ENCODE measurements at places on chromosomes 3 and 15.

GRCh38 chr15:73709241-73709640 lies 25.1 kb downstream of the CD276 start:
- no peak for DNase-seq

DNA sequence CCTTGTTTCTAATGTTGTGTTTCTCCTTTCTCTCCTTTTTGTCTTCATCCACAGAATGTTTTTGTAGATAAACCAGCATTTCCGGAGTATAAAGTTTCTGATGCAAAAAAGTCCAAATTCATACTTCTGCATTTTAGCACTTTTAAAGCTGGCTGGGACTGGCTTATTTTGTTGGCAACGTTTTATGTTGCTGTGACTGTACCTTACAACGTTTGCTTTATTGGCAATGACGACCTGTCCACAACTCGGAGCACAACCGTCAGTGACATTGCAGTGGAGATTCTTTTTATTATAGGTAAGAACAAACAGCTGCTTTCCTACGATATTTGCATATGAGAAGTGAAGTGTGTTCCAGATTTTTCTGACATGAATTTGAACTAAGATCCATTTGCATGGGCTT lies 199.4 kb downstream of the KCNH8 start:
- DNase-seq: peak; percentile 69

DNA sequence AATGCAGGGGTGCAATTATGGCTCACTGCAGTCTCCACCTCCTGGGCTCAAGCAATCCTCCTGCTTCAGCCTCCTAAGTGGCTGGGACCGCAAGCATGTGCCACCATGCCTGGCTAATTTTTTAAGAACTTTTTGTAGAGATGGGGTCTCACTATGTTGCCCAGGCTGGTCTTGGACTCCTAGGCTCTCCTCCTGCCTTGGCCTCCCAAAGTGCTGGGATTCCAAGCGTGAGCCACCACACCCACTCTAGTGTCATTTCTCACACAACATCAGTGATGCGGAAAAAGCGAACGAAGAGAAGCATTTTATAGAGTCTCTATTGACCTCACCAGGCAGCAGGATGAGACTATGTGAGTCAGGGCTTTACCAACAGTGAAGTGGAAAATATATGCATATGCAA lies 137.7 kb downstream of the PLD1 start:
- no peak for DNase-seq

DNA sequence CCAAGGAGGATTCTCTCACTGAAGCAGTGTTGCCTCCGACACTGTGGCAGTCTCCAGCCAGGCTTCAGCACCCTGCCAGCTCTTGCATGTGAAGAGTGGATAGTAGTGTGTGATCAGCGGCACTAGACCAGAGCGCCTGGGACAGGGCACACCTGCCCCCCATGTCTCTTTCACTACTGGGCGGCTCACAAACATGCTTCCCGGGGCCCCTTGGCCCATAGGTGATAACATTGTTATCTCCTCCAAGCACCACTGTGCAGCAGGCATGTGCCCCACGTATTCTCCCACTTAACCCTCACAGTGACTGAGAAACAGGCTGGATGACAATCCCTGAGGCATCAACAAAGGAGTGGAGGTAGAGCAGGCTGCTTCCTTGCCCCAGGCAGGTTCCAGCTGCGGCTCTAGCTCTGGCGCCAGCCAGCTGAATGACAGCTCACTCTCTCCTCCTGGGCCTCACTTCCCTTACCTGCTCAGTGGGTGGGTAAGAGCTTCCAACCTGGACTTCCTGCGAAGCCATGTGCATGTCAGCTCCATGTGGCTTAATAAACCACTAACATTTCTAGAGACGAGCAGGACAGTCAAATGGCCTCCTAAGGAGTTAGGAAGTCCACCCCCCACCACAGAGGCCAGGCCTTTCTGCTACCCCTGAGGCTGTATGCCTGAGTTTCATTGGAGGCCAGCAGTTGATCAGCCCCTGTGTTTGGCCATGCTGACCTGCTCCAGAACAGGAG lies 37.8 kb downstream of the KLF13 start:
- DNase-seq: peak; percentile 54

- no peak for DNase-seq
Observed at GRCh38 chr15:66680502-66680901, 21.5 kb upstream of the SMAD6 start.

DNA sequence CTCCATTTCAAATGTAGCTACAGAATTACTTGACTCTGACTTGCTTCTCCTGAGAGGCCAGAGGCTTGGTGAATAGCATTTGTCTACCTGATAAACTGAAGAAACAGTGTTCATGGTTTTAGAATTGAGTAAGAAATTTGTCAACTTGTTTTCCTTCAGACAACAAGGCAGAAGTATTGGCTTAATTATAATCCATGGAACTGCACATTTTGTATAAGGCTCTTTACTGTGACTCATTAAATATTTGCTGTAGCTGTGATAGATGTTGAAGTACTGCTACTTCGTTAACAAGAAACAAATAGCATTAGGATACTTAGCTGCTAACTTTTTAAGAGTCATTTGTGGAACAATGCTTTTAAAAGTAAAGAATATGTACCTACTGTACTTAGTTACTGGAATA lies 4.6 kb downstream of the UNC13C start:
- no peak for DNase-seq

DNA sequence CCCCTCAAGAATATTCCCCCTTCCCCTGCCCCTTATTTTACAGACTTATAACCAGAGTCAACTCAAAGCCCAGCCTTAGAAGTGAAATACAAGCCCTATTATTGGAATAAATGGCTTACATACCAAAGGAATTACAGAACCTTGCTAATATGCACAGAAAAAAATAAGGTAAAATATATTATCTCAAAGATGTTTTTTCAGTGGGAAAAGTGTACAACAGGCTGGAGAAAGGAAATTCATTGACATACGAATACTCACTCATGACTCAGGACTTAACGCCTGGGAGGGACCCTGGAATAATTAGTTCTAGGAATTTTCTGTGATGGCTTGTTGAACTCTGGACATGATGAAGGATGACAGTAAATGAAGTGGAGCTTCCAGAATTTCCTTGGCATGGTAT lies 27.0 kb downstream of the ARL14 start:
- no peak for DNase-seq

GRCh38 chr3:55362210-55362960 lies 124.7 kb downstream of the WNT5A start:
- no peak for DNase-seq

DNA sequence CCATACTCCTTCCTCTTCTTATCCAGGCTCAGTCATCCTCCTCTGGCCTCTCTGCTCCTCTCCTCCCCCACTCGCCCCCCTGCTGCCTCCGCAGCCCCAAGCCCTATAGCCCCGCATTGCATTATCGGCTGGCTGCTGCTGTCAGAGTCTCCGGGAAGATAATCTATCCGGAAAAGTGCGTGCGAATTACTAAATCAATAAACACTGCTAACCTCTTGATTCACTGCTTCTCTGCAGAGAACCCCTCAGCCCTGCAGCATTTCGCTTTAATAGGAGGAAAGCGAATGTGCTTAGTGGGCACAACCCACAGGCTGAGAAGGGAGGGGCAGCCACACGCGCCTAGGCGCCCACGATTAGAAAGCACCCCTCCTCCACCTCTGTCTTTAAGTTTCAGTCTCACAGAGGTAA lies 167.6 kb downstream of the ABHD5 start:
- no peak for DNase-seq

GRCh38 chr15:43903864-43904290 lies 77.1 kb downstream of the WDR76 start:
- peak; percentile 53 for DNase-seq

DNA sequence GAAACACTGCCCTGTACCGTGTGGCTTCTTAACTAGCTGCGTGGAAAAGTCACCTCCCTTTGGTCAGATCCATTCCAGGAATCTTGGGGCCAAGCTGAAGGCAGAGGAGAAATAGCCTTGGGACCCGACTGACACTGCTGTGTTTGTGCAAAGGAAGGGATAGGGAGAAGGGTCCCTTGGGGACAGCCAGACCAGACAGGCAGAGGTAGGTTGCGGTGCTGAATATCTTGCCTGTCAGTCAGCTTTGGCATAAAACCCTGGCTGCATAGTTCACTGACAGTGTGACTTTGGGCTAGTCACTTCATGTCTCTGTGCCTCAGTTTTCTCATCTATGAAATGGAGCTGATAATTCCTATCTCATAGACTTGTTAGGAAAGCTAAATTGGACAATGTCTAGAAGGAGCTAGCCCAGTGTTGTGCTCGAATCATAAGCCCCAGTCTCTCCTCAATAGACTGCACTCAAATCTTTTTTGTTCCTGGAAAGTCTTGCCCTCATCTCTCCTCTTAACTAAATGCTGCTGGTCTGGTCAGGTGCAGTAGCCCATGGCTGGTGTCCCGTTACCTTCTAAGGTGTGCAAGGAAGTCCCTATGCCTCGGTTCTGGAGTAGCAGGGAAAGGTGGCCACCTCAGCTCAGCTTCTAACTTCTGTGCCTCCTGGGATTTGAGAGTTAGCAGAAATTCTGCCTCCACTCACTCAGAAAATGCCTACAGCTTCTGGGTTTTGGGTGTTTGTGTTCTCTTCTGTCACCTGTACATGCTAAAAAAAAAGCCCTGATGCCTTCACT lies 25.8 kb downstream of the FGD5 start:
- DNase-seq: no peak

- DNase-seq: no peak
Observed at GRCh38 chr15:30984118-30984517, 7.3 kb downstream of the MTMR10 start.

- DNase-seq: peak; percentile 74
Observed at GRCh38 chr3:66138336-66139313, 82.2 kb upstream of the SLC25A26 start.

- no peak for DNase-seq
Observed at GRCh38 chr3:33543601-33544000, 103.4 kb upstream of the UBP1 start.

GRCh38 chr15:66703540-66703941 lies 1.5 kb downstream of the SMAD6 start:
- DNase-seq: no peak

- DNase-seq: no peak
Observed at GRCh38 chr15:63344731-63345390, 36.8 kb downstream of the CA12 start.

DNA sequence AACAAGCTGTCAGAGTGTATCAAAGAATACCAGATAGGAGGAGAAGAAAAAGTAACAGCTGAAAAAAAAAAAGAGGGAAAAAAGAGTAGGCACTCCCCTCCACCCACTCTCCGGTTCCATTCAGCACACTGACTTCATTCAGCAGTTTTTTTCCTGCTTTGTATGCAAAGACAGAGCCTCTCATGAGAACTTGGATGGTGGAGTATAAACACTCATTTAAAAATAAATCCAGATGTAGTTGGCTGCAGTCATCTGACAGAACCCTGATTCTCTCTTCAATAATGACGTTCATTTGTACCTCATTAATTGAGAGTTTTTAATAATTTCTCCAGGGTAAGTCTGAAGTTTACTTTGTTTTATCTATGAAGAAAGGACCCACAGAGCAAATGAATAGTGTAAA lies 81.0 kb downstream of the TMEM108 start:
- no peak for DNase-seq

DNA sequence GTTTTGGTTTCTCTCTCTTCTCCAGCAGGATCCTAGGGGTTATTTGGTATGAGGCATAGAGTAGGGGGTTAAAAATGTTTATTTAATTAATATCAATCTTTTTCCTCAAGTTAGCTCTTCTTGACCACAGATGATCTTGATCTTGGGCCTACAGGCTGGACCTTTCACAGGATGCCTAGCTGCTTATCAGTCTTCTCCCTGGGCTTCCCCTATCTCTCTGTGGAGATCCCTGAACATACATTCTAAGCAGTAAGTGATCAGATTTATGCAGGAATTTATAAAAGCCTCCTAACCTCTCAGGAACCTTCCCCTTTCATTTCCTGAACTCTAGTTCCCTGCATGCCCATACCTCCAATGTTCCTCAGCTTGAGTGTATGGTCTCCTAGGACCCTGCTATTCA lies 428.3 kb downstream of the TBC1D5 start:
- DNase-seq: no peak

DNA sequence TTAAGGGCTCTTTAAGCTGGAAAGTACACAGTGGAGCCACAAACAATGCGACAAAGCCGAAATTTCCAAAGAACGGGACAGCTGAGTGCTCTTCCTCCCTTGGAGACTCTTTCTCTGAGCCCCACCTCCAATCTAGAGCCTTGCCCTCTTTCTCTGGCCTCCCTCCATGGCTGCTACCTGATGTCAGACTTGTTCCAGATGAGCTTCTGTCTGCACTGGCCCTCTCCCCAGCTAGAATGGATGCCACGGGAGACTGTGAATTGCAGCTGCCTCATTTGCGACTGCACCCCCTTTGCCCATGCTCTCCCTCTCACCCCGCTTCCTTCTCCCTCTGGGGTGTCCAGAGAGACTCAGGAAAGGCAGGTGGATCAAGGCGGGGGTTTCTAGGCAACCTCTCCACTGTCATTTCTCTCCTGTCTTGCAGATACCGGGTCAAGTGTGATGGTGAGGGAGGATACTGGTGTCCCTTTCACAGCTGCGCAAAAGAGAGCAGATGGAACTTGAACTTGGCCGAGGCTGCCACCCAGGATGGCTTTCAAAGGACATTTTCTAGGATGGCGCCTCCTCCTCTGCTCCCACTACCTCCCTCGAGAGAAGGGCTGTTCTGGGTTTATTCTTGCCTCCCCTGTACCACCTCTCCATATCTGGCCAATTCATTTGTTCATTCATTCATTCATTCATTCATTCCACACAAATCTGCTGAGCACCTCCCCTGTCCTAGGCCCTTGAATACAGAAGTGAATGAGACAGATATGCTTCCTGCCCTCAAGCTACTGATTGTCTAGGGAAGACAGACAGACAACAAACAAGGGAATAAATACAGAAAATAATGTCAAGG lies 12.8 kb downstream of the ATP2B2 start:
- DNase-seq: no peak

DNA sequence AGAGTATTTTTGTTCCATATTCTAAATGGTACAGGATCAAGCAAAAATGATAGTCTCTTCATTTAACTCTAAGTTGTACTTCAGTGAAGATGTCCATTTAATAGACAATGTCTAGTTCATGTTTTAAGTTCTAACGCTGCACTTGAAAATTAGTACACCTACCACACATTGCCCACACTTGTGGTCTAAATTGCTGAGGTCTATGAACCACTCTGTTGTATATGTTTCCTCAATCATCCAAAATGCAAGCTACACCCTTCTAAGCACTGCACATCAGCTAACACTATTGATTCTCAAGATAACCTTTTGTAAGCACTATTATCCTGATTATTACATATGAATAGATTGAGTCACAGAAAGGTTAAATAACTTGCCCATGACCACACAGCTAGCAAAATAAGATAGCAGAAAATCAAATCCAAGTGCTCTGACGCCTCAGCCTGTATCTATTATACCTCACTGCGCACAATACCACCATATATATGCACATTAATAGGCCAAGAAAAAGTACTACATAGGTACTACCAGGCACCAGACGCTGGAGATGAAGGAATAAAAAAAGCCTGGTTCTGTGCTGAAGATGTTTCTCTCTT lies 6.4 kb downstream of the GOLIM4 start:
- no peak for DNase-seq

Measured in NCI-H526 (cell line).